ENCODE measurements at places on chromosomes 3 and 15.

DNA sequence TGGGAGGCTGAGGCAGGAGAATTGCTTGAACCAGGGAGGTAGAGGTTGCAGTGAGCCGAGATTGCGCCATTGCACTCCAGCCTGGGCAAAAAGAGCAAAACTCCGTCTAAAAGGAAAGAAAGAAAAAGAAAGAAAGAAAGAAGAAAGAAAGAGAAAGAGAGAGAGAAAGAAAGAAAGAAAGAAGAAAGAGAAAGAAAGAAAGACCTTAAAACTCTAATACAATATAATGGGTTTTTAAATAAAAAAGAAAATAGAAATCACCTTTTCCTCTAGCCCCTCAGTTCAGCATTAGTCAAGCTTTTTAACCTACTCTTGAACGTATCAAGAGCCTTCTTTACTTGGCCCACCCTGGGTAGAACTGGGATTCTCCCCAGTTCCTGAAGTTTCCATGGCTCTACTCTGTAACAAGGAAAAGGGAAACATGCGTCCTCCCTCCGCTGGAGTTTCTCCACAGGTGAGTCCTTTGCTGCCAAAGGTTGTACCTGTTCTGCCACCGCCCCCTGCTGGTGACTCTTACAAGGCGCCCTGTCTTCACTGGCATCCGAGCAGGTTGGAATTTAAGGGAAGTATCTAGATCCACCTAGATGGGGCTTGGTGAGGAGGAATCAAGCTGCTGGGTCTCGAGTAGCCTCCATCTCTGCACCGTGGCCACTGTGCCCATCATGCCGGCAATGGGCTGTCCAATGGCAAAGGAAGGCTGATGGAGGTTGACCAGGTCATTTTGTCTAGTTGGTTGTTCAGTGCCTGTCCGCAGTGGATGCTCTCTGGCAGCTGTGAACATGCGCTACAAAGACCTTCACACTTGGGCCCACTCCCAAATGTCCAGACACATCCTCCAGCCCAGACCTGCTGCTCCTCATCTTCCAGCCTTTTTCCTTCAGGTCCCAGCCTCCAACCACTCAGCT is 20.6 kb upstream of the EPHB3 start:
- DNase-seq: no peak

DNA sequence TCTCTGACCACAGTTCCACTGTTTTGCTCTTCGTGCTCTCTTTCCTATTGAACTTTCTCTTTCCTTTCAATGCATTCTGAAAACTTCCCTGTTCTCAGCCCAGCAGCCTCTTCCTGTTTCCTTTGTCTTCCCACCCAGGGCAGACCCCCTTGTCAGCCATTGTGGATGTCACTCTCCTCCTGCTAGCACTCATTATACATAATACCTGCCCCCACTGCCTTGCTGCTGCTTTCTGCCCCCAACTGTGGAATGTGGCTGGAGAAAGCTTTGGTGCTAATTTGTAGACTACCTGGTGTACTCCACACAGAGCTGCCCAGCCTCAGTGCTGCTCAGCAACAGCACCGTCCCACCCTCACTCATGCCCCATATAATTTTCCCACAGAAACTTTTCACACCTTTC is 80.2 kb downstream of the CHCHD6 start:
- no peak for DNase-seq

DNA sequence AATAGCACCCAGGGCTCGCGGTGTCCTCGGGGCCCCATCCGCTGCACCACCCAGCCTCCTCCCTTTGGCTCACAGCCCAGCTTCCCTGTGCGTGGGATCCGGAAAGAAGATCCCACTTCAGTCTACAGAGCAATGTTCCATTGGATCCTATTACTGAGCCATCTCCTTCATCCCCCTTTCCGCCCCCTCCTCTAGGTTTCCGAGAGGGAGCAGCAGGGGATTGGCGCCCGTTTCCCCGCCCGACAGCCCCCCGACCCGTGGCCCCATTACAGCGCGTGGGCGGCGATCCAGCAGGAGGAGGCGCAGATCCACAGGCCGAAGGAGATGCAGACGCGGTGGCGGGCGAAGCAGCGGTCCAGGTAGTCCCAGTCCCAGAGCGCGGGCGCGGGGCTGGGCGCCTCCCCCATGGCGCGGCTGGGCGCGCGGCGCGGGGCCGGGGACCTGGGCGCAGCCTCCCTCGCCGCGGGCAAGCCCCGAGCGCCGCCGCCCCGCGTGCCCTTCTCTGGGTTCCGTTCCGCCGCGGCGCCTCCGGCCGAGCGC is 340 bp downstream of the TMEM44 start:
- DNase-seq: peak; percentile 66

DNA sequence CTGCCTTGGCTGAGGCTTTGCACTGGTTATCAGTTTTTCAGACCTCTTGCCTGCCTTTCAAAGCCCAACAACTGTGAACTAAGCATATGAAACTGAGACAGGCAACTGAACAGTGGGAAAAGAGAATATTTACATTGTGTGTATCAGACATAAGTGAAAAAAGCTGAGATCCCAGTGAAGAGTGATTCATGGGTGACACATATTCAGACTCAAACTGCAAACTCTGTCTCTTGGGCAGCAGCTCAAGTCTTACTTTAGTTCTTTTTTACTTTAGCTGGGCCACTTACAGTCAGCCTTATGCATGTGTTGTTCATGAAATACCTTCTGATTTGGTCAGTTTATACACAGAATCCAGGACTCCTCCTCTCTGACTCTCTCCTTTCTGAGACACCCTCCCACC is 19.2 kb downstream of the SUCLG2 start:
- DNase-seq: no peak

- DNase-seq: no peak
These were observed 81.6 kb upstream of the ROBO2 start for GRCh38 chr3:76958274-76958673.

- DNase-seq: no peak
These were observed 69.5 kb downstream of the CCDC54 start for GRCh38 chr3:107446706-107447105.

- DNase-seq: no peak
These were observed 222.4 kb downstream of the CPNE4 start for GRCh38 chr3:131812433-131812832.

GRCh38 chr3:183217548-183218332 is 35.3 kb upstream of the B3GNT5 start:
- no peak for DNase-seq

- DNase-seq: no peak
These were observed 28.6 kb upstream of the SERPINI2 start for GRCh38 chr3:167502401-167502800.

All from retina (tissue), 1 donor.